ENCODE measurements at places on chromosomes 2 and 18.

DNA sequence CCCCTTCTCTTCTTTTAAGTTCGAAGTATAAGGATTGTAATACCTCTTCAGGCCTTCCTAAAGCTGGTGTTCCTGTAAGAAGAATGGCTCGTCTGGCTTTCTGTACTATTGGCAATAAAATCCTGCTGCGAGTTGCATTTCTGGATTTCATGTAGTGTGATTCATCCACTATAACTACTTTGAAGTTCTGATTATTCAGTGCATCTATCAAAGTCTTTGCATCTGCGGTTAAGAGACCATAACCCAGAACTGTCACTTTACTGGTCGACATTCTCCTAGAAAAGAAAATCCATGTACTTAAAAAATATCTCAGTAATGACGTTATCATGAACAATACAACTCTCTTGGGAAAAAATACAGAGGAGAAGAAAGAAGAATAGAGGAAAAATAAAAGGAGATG lies 181.1 kb downstream of the ZRANB3 start:
- no peak for DNase-seq

DNA sequence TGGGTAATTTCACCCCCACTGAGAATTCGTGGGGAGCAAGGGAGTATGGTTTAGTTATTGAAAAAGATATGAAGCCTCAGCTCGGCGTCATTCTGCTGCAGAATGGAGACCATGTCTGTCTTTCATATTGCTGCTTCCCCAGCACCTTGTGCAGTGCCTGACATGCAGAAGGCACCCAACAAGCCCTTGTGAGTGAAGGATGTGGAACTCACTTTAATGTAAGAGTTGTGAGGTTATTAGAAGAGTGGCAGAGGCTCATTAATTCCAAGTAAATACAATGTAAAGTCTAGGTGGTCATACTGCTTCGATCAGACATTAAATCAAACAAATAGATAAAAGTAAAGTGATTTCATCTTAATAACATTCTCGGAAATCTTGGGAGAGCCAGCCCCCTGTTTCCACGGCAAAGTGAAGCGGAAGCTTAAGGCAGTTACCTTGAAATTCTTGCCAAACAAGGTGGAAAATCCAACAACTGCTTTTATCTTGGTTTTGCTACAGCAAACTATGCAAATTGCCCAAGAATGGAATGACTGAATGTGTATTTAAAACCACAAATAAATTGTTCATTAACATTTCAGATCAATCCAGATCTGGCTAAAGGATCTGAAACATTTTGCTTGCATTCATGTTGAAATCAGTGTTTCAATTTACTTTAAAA lies 9.6 kb downstream of the CFAP221 start:
- DNase-seq = no peak

DNA sequence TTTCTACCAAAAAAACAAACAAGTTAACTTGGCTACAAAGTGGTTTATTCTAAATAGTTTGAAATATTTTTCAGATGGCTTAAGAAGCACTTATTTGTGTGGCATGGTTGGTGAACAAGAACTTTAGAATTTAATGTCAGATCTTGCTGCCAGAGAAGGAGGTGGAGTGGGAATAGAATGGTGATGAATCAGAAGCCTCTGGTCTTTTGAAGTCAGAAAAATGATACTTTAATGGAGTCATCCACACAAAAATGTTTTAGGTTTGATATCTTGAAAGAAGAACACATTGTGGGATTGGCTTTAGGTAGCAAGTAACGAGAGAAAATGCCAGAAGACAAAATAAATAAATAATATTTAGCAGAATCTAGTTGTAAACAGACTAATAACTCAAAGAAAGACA lies 243.1 kb upstream of the FANCL start:
- no peak for DNase-seq

DNA sequence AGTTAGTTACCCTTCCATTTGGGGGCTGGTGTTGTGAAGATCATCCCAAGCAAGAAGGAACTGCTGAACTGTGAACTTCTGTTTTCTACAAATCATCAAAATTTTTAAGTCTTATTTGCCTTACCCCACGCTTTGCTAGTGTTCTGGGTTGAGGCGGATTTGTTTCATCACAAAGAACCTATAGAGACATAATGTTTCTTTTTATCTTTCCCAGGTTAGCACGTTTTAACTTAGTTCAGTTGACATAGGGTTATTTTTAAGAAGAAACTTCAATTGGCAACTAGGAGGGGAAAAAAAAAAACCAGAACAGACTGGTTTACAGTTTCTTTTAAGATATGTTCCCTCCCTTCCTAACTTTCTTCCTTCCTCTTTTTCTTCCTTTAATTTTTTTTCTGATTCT lies 31.1 kb upstream of the CERS6 start:
- no peak for DNase-seq

DNA sequence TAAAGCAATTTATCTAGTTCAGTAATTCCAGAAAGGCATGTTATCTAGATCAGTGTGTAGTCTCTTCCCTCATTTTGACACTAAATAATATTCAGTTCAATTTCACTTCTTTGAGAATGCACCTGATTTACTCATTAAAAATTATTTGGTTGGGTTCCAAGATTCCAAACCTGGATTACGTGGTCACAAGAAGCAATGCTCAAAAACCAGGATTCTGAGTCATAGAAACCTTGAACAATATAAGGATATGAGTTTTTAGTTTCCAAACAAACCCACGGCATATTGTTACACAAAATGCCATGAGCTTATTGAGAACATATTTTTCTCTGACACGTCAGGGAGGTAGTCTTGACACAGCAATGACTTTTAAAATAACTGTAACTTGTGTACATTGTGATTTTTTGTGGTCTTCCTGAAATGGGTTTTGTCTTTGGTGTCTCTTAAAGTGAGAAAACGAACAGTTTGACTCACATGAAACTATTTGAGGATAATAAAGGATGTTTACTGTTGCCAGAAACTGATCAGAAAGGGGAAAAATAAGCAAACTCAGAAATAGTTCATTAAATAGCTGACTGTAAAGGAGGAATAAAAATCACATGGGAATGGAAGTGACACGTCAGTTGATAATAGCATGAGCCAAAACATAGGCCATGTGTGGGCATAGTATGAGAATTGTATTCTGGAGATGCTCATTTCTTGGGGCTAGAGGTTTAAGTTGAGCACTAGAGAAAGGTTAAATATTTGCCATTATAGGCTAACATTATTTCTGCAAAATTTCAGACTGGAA lies 617.7 kb upstream of the CDH2 start:
- DNase-seq = no peak

DNA sequence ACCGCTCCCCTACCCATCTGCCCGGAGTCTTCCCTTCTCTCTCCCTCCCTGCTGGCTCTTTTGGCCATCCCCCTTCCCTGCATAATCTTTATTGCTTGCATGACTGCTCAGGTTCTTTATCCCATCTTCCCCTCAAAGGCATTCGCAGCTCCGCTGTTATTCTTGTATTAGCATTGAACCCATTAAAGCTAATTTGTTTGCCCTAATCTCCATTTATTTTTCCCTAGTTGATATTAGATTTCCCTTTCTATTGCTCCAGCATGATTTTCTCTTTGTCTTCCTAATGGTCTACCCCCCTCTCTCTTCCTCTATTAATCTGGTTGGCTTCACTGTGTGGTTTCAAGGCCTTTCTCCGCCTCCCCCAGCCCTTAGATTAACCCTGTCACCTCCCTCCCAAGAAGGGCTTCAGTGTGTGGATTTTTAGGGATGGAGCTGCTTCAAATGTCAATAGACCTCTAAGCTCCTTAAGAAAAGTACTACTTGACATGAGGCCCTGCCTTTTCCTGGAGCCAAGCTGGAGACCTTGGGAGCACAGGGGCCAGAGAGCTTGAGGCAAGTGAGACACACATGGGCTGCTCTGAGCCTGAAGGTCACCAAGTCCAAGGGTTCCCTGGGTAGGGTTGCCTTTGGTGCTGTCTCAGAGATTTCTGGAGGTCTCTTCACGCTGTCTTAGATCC lies 20.1 kb downstream of the PAX8 start:
- no peak for DNase-seq

- DNase-seq = no peak
These were observed 1.1 kb downstream of the TFCP2L1 start for GRCh38 chr2:121283670-121284462.

GRCh38 chr2:209579230-209579749 lies 155.4 kb downstream of the MAP2 start:
- no peak for DNase-seq

GRCh38 chr2:188784269-188784762 lies 189.9 kb upstream of the COL3A1 start:
- no peak for DNase-seq

GRCh38 chr18:55432307-55433040 lies 155.5 kb downstream of the TCF4 start:
- no peak for DNase-seq

- no peak for DNase-seq
These were observed 7.0 kb upstream of the SP5 start for GRCh38 chr2:170707821-170708795.

DNA sequence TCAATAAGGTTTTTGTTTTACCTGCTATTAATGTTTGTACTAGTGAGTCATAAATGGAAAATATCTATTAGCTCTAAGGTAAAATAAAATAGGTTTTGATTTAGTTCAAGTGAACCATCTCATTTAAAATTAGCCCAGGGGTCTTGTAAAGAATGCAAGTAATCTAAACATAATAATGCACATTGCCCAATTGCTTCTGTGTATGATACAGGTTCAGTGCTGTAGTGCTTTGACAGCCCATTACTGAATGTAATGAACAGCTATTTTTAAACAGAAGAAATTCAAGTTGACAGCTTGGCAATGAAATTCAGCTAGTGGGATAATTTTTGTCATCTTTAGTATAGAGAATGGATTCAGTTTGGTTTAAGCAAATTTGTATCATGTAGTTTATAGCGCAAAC lies 91.5 kb downstream of the CAMKMT start:
- no peak for DNase-seq

DNA sequence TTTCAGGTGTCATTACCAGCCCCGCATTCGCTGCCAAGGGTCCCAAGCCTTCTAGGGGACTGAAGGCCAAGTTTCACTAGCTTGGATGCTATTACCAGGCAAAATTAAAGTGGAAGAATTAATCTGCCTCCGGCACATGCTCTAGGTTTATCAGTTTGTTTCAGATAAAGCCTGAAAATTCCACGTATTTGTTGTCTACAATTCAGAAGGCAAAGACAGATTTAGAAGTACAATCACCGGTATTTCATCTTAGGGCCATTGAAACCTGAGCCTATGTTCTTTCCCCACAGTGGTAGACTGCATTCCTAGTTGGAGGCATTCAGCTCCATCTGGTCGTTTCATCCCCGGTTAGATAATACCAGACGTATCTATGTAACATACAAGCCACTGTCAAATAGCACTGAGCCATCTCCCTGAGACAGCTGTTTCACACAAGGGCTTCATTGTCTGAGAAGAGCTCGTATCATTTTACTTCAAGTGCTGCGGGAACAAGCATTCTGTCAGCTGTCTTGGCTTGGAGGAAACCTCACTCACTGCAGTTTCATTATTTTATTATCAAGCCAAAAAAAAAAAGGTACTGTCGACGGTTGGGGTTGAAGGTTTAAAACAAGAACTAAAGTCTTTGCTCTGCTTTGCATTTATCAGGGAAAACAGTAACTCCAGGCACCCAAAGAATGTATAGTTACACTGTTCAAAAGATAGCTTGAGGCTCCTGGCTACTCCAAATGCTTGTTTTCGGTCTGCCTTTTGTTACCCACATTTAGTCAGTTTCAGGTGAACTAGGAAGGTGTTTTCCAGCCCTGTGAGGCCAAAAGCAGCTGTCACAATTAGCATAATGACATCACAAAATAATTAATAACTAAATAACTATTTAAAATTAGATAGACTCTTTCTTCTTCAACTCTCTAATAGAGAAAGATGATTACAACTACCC lies 76.7 kb downstream of the TGIF1 start:
- DNase-seq = no peak

GRCh38 chr2:35973132-35973736 lies 382.3 kb upstream of the CRIM1 start:
- DNase-seq = no peak

GRCh38 chr2:130878933-130879332 lies 42.2 kb downstream of the ARHGEF4 start:
- no peak for DNase-seq

DNA sequence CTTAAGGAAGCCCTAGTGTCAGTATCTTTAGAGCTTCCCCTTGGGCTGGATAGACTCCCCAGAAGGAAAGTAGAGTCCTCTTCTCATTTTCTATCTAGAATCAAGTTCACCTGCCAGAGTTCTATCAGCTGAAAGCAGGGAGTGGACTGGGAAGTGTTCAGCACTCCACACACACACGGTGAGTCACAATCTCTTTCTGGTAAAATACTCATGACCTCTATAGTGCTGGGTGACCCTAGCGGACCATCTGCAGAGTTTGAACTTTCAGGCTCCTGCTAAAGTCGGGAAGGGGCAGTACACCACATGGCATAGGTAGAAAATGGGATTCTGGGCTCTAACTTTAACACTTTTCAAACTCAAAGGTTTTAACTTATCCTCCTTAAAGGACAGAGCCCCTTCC lies 43.3 kb downstream of the SAP130 start:
- DNase-seq = no peak

GRCh38 chr2:191666732-191667131 lies 11.2 kb upstream of the NABP1 start:
- no peak for DNase-seq

DNA sequence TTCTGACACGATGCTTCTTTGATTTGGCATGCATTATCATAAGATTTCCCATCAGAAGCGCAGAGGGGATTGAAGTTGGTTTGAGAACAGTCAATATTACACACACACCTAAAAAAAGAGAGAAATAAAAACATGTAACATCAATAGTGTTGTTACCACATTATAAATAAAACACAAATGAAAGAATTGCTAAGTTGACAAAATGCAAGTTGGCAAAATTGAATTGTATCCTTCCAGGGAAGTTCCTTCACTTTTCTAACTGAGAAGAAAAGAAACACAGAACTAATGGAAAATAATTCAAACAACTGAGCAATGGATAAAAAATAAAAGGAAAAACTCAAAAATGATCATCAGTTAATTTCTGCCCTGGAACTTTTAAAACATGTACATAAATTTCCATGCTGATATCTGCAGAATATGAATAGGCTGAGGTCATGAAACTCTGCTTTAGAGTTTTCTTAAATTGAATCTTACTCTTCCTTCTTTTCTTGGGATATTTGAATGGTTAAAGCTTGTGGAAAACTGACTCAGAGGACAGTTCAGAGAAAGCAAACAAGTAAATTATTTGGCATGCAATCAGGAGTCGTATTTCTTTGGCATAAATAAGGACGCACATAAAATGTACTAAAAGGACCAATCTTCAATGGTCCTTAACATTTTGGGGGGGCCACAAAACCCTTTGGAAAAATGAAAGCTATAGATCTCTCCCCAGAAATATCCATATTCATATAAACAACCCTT lies 152.4 kb upstream of the CAVIN2 start:
- DNase-seq = no peak

DNA sequence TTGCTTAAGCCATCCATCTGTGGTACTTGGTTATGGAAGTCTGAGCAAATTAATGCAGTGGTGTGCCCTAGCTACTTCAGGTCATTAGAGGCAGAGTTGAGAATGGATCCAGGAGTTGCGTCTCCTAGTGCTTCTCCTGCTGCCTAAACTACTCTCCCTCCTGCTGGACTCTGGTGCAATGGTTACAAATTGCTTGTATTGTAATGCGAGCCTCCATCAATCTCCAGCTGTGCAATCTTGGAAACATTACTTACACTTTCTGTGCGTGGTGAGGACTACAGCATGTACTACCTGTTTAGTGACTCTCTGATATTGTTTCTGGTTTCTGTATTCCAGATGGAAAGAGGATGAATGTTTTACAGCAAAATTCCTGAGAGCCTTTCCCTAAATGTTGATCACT lies 119.0 kb upstream of the CYRIA start:
- DNase-seq = no peak

Measured in stimulated activated CD4-positive, alpha-beta T cell treated with anti-CD3 and anti-CD28 coated beads, TNF-alpha, amount 100 ng/mL, for 1 hour (primary cell).